Stomach (tissue), 19 donors: ENCODE measurements at places on chromosomes 12 and 14. TPM values are rescaled to one million over a fixed set of nuclear protein-coding genes. Genes with fewer than 3 reads are reported as not detected.
A peak's percentile ranks its signal among the peaks of the same experiment; 100 is the strongest.

- H3K27ac ChIP-seq, result no peak overlapping the region
- H3K4me1 ChIP-seq, result peaks cover 6% of the 10 kb centered on the region
- H3K36me3 ChIP-seq, result no peaks in the 10 kb centered on the region
- no peak overlapping the region for H3K4me3 ChIP-seq
Measured at GRCh38 chr12:92769124-92769901, 66.5 kb downstream of the PLEKHG7 start.

The ABCC9 gene
- total RNA-seq, result 1.2 TPM

The NRL gene
- 69.2 TPM for total RNA-seq

GRCh38 chr14:77856941-77857340, 57.0 kb downstream of the ADCK1 start:
- no peak overlapping the region for H3K27ac ChIP-seq
- no peak overlapping the region for H3K4me3 ChIP-seq
- no peak for DNase-seq
- no peaks in the 10 kb centered on the region for H3K4me1 ChIP-seq
- no peaks in the 10 kb centered on the region for H3K27me3 ChIP-seq

GRCh38 chr12:51873251-51873994, 14.5 kb upstream of the ANKRD33 start:
- H3K4me1 ChIP-seq, result peaks cover 14% of the 10 kb centered on the region
- no peak overlapping the region for H3K4me3 ChIP-seq
- no peaks in the 10 kb centered on the region for H3K27me3 ChIP-seq
- H3K36me3 ChIP-seq, result no peaks in the 10 kb centered on the region
- DNase-seq, result no peak

- peak; percentile 96 for DNase-seq
- no peaks in the 10 kb centered on the region for H3K36me3 ChIP-seq
- H3K4me1 ChIP-seq, result peaks cover 26% of the 10 kb centered on the region
Measured at GRCh38 chr12:1660304-1661187, 30.3 kb upstream of the ADIPOR2 start.

The HAL gene
- 2.8 TPM for total RNA-seq

GRCh38 chr14:50928002-50928635, 16.2 kb downstream of the PYGL start:
- no peak overlapping the region for H3K4me3 ChIP-seq
- DNase-seq, result no peak
- no peaks in the 10 kb centered on the region for H3K27me3 ChIP-seq
- peak overlapping the region; percentile 50 for H3K27ac ChIP-seq

The P3H3 gene
- 15.9 TPM for total RNA-seq

DNA sequence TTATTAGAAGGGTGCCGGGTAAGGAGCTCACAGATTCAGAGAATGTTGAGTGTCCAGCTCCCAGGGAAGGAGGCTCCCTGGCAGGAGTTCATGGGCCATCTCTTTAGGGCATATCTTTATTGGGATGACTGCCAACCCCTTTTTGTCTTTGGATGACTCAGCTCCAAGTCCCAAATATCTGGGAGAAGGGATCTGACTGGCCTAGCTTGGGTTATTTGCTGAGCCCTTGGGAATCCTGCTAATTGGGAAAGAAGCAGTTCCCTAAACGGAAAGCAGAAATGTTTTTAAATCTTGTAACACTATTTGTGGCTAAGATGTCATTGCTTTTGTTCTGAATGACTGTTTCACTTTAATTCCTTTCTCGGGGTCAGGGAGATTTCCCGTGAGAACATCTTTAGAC, 12.6 kb downstream of the DDX55 start:
- no peaks in the 10 kb centered on the region for H3K4me1 ChIP-seq
- no peak overlapping the region for H3K27ac ChIP-seq
- H3K4me3 ChIP-seq, result no peak overlapping the region
- no peak for DNase-seq
- no peaks in the 10 kb centered on the region for H3K27me3 ChIP-seq

GRCh38 chr12:84924981-84925380, 12.4 kb upstream of the SLC6A15 start:
- H3K4me1 ChIP-seq, result no peaks in the 10 kb centered on the region
- H3K27ac ChIP-seq, result no peak overlapping the region
- DNase-seq, result no peak
